ENCODE measurements at places on chromosomes 2 and 18.

DNA sequence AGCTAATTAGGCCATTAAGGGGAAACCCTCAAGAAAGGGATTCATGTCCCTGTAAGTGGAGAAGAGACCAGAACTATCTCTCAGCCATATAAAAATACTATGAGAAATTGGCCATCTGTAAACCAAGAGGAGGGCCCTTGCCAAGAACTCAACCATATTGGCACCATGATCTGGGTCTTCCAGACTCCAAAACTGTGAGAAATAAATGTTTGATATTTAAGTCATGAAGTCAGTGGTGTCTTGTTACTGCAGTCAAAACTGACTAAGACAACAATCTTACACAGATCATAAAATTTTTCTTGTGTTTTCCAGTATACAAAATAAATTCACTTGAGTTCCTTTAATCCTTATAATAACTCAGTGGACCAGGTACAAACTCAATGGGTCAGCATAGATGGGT is 589.8 kb upstream of the CDH2 start:
- DNase-seq, result no peak

DNA sequence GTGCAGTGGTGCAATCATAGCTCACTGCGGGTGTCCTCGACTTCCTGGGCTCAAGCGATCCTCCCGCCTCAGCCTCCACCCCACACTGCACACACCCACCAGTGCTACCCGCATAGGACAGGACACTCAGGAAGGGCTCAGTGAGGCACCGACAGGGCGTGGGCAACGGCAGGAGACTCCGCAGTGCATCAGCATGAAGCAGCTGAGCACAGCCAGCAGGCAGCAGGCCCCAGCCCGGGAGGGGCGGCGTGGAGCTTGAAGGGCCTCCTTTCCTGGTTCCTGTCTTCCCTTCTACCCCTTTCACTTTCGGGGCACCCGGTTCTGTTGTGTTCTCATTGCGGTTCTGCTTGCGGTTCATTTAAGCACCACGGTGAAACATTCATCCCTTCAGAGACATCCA is 89.8 kb downstream of the ZNF516 start:
- no peak for DNase-seq

DNA sequence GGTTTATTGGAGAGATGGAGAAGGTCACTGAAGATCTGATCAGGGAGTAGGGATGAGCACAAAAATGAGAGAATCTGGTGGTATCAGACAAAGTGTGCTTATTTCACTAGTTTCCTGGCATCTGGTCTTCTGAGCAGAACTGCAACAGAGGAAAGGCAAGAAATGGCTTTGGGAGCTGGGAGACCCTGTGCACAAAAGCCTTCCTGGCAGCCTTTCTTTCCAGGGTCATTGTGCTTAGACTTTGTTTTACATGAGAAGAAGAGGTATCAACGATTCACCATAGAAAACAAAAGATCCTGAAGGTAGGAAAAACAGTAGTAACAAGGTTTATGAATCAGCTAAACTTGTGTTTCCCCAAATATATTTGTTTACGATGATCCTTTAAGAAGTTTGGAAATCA is 162.9 kb downstream of the CNTNAP5 start:
- no peak for DNase-seq

DNA sequence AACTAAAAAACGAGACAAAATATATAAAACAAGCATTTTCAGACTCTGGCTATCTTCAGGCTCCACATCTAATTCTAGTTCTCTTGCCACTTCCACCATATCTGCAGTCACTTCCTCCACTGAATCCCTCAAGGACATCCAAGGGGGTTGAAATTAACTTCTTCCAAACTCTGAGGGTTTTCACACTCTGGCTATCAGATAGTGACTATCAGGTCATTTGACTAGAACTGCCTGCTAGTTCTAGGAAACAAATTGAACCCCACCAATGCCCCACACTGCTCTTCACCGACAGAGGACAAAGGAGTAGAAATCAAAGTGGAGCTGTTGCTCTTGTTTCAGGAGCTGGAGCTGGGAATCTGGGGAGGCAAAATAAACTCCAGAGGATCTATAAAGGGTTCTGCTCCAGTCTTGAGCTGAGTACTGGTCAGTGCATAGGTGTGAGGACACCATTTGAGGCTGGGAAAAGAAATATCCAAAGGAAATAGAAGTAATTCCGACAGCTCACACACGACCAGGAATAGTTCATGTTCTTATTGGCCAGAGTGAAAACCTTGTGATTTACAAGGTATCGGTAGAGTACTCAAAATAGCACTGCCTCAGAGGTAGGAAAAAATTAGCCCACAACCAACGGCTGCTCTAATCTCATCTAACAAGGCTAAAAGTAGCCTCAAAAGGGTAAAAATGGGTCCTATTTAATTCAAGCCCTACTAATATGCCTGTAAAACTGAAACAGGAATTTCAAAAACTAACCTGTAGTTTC is 71.3 kb downstream of the SMC6 start:
- DNase-seq, result no peak

GRCh38 chr2:121562269-121563176 is 31.8 kb downstream of the RNU4ATAC start:
- no peak for DNase-seq

GRCh38 chr2:119536211-119536610 is 8.0 kb upstream of the CFAP221 start:
- DNase-seq, result no peak

DNA sequence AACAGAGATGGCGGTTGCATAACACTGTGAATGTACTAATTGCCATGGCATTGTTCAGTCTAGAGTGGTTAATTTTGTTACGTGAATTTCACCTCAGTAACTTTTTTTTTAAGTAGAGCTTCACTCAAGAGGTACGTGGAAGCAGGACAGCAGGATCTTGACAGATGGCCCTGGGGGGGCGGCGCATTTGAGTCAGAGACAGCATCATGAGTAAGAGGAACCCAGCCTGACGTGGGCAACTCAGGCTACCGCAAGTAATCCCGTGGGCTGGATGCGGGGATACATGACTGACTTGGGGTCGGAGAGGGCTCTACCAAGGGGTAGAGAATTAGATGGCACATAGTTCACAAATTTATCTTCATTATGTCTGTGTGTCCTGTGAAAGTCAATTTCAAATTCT is 38.1 kb upstream of the DAPL1 start:
- DNase-seq, result no peak

DNA sequence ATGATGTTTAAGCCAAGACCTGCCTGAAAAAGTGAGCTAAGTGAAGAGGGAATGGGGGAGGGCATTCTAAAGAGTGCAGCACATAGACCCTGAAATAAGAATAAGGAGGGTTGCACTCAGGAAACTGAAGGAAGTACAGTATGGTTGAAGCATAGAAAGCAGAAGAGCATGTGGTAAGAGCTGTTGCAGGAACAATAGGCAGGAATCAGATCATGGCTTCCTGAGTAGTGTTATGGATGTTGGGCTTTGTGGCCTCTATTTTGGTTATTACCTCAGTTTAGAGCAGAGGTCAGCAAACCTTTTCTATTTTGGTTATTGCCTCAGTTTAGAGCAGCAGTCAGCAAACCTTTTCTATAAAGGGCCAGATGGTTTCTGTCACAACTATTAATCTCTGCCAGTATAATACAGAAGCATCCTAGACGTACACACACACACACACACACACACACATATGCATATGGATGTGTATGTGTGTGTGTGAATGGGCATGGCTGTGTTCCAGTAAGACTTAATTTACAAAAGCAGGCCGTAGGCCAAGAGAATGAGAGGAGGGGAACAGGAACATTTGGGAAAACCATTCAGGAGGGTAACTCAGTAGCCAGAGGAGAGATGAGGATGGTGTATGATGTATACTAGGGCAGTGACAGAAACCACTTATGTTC is 91.1 kb upstream of the MYO3B start:
- no peak for DNase-seq

- no peak for DNase-seq
These were observed 40.2 kb upstream of the LAMA1 start for GRCh38 chr18:7157760-7158159.

- no peak for DNase-seq
These were observed 50.7 kb downstream of the ID2 start for GRCh38 chr2:8732601-8733000.

DNA sequence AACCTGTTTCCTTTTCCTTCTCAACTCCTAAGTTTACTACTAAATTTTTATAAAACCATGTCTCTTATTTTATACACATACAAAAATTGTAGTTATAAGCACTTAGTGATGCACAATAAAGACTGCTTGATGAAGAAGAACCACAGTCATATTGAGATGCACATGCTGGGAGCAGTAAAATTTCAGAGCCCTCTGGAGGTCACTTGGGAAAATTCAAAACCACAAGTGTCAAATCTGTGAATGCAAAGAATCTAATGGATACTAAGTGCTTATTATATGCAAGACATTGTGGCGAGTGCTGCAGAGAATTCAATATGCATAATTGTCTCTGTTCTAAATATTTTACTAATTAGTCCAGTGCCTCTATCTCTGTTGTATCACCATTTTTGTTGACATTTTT is 180.5 kb downstream of the VWC2L start:
- no peak for DNase-seq

GRCh38 chr2:145587922-145588321 is 1068.0 kb upstream of the ZEB2 start:
- DNase-seq, result no peak

GRCh38 chr2:72254831-72255451 is 107.3 kb upstream of the CYP26B1 start:
- DNase-seq, result no peak

- no peak for DNase-seq
These were observed 62.0 kb upstream of the LGALSL start for GRCh38 chr2:64391940-64392339.

DNA sequence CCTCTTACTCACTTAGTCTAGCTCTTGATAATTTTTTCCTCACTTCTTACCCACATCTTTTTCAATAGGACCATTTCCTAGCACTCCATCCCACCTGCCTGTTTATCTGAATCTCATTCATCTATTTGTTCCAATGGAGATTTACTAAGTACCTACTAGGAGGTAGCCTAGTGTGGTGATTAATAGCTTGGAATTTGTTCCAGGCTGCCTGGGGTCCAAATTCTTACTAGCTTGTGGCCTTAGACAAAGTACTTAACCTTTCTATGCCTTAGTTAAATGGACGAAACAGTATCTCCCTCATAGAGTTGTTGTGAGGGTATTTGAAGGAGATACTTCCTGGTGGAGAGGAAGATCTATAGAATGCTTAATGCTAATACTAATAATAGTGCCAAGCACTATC is 42.9 kb upstream of the SERTAD2 start:
- no peak for DNase-seq

GRCh38 chr18:78995740-78996395 is 16.2 kb downstream of the SALL3 start:
- no peak for DNase-seq

GRCh38 chr2:11379558-11379957 is 35.1 kb upstream of the ROCK2 start:
- no peak for DNase-seq

- DNase-seq, result no peak
These were observed 108.2 kb upstream of the CTDP1 start for GRCh38 chr18:79571211-79572092.
